ENCODE measurements at places on chromosomes 3 and 15.

GRCh38 chr3:68973639-68974038 is 39.8 kb downstream of the EOGT start:
- DNase-seq = no peak

DNA sequence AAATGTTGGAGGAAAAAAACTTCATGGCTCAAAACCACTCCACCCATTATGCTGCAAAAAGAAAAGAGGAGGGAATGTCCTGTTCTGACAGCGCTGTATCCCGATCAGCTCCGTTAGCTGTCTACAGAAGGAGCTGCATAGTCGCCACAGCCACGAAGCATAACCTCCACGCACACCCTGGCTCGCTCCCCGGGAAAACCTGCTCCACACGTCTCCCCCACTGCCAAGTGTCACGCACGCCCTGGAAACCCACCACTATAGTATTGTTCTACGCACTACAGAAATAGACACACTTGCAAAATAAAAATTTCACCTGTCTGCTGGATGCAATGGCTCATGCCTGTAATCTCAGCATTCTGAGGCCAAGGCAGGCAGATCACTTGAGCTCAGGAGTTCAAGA is 55.8 kb downstream of the TBC1D2B start:
- DNase-seq = no peak

- no peak for DNase-seq
Observed at GRCh38 chr3:101722394-101723173, 1.8 kb upstream of the CEP97 start.

- no peak for DNase-seq
Observed at GRCh38 chr3:31117854-31118253, 223.4 kb upstream of the GADL1 start.

- no peak for DNase-seq
Observed at GRCh38 chr15:63425426-63425985, 43.9 kb upstream of the CA12 start.

DNA sequence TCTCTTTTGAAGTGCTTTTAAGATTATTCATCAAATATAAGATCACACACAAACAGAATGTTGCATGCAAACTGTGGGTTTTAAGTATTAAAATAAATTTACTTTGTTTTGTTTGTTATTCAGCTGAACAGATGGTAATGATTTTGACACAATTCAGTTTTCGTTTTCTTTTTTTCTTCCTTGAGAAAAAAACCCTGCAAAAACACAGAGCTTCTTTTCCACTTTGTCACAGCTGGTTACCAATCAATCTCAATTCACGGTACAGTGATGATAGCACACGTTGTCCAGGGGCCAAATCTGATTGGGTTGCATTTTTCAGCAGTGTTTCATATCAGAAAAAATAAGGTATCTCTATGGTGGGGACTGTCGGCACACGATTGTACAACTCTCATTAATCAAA is 473.6 kb downstream of the ROBO2 start:
- no peak for DNase-seq
